ENCODE measurements at places on chromosomes 5 and 9.
A peak's percentile ranks its signal among the peaks of the same experiment; 100 is the strongest.

GRCh38 chr9:132630811-132631210 lies 39.0 kb downstream of the DDX31 start:
- no peak for DNase-seq

GRCh38 chr9:98253565-98253964 lies 1.9 kb downstream of the TBC1D2 start:
- no peak for DNase-seq

DNA sequence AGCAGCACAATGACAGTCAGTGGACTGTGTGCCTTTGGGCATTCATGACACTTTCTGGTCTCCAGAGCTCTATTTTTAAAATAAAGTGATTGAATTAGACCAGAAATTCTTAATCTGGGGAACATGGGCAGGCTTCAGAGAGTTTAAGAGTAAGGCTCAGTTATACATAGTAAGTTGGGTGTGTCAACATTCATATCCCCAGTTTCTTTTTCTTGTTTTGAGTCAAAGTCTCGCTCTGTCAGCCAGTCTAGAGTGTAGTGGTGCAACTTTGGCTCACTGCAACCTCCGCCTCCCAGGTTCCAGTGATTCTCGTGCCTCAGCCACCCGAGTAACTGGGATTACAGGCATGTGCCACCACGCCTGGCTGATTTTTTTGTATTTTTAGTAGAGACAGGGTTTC lies 13.7 kb upstream of the KIF4B start:
- no peak for DNase-seq

GRCh38 chr5:35436400-35437057 lies 181.1 kb upstream of the SPEF2 start:
- peak; percentile 52 for DNase-seq

- DNase-seq: no peak
These were observed 121.8 kb downstream of the ARHGEF28 start for GRCh38 chr5:73747696-73748380.

DNA sequence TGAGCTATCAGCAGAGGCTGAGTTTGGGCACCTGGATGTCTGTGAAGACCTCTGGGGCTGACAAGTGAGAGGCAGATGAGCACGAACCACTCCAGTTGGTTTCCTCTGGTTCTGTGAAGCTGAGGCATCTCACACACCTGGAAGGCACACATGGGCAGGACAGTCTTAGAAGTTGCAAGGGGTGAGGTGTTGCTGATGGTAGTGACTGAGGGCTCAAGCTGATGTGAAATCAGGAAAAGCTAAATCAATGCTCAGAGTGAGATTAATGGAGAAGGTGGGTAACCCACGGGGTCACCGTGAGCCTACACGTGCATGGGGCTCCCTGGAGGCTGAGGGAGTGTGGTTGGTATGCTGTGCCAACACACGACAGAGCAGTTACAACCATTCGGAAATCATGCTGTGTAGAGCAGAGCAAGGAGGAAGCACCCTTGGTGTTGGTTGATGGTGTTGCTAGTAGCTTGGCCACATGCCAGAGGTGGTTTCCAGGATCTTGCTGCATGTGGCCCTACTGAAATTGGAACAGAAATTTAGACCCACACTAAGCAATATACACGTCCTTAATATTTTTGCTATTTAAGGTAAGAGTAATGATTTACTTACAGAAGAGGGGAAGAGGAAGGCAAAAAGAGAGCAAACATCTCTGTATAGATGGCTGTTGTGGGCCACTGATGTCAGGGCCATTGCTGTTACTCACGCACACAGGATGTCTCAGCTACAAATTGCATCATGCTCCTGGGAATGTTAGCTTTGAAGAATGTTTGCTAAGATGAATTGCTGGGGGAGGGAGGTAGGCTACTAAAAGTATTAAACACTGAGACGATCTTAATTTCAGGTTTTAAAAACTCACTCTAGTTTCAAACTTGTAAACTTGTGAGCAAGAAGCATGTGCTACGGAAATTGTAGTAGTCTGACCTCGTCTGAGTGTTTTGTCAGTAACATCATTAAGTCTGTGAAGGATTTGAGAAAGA lies 170.5 kb downstream of the ARHGEF28 start:
- no peak for DNase-seq

All from eye (tissue), 1 donor.